ENCODE measurements at places on chromosomes 7 and 10.

GRCh38 chr7:82067628-82068264 is 297.9 kb upstream of the HGF start:
- no peak for DNase-seq

- DNase-seq = no peak
These were observed 42.9 kb upstream of the TOMM7 start for GRCh38 chr7:22865602-22865960.

GRCh38 chr7:142754681-142755575 is 5.7 kb downstream of the PRSS1 start:
- no peak for DNase-seq

GRCh38 chr10:24762966-24763623 is 39.4 kb upstream of the ARHGAP21 start:
- no peak for DNase-seq

DNA sequence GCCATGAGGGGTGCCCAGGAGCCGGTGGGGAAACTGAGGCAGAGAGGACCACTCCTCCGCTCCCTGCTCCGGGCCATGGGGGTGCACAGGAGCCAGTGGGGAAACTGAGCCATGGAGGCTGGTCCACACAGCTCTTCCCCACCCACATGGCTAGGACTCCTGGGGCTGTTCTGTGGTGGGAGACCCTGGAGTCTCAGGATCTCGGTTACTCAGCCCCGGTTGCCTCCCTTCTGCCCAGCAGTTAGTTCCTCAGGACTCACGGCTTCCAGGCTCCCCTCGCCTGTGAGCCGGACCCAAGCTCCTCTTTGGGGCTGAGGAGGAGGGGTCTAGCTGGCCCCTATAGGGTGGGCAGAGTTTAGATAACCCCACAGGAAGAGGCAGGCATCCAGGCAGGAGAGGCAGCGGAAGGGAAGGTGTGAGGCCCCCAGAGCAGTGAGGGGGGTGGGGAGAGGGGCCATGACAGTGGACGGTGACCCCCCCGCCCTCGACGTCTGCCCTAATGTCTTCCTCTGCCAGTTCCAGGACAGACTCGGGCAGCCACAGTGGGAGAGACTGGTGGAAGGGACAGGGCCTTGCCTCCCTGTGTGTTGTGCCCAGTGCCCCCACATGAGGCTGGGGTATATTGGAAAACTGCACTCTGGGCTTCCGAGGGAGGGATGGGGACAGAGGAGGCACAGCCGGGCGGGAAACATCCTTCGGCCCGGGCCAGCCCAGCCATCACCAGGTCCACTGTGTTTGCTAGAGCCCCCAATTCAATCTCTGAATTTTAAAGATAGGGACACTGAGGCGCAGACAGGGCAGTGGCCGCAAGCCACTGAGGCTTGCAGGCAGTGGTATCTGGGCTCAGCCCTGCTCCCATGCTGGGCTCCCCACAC is 4.3 kb downstream of the ELFN1 start:
- DNase-seq = no peak

DNA sequence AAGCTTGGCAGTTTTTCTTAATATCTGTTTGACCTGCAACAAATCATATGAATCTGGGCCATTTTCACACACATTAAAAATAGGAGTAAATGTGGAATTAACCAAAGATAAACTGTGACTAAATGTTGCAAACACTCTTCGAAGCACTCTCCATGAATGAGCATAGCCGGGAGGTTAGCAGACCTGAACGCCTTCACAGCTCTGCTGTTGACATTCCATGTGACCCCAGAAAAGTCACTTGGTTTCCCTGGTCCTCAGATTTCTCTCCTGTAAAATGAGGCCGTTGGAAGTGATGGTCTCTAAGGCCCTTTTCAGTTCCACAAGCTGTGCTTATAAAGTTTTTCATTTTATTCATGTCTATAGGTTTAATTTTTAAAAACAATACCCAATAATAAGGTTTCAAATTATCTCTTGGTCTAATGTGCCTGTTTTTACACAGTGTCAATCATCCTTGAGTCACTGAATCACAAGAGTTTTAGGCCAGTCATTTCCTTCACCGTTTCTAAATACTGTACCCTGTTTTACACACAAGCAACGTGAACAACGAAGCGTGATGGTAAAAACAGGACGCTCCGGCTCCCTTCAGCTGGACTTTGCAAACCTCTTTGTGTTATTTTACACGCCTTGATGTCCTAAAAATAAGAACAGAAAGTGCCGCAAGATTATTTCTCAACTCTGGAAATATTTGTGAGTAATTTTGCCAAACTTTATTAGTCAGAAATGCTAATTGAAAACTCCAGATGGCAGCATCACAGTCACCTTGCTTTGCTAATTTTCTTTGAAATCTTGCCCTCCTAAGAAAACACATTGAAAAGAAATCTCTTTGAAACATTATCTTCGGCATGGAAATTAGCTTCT is 38.6 kb upstream of the MET start:
- DNase-seq = no peak

- DNase-seq = no peak
These were observed 68.9 kb upstream of the HDAC9 start for GRCh38 chr7:18426564-18427226.

DNA sequence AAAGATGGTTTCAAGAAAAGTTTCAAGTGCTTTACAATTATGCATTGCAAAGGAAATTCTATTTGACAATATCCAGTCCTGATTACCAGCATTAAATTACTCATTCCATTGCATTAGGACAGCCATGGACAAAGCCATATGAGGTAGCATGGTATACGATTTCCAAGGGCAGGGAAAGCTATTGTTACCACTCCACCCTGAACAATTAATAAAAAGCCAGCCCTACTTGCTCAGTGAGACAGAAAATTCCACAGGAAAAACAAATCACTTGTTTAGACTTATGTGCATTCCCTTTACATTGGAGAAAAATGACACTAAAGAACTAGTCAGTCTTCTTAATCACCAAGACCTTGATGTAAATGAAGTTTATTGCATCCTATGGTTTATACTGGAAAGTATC is 5.6 kb downstream of the CD36 start:
- DNase-seq = no peak

DNA sequence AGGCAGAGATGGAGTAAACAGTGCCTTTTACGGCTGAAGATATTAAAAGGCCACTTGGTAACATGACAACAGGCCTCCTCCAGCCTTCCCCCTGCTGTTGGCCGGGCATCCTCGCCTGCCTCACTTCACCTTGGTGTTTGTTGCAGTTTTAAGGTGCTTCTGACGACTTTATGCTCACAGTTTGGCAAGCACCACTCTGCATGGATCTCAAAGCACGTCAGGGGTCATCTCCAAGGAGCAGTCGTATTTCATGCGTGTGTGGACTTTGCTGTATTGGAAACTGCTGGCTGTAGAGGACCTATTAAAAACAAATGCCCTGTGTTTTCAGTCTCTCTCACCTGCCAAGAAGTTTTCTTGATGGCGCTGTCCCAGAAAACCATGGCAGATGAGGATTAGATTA is 483.1 kb downstream of the RPS24 start:
- peak; percentile 70 for DNase-seq

DNA sequence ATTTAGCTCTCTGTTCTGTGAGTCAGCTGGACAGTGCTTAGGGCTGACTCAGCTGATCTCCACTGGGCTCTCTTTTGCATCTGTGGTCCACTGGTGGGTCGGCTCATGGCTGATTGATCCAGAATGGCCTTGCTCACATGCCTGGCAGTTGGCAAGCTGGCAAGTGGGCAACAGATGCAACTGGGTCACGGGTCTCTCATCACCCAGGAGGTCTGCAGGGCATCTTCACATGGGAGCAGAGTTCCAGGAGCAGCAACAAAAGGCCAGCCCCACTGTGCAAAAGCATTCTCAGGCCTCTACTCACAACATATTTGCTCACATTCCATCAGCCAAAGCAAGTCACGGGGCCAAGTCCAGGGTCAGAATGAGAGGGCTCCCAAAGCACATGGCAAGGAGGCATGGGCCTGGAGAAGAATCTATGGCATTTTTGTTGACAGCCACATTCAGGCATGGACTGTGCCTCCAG is 98.8 kb downstream of the OAT start:
- DNase-seq = no peak

DNA sequence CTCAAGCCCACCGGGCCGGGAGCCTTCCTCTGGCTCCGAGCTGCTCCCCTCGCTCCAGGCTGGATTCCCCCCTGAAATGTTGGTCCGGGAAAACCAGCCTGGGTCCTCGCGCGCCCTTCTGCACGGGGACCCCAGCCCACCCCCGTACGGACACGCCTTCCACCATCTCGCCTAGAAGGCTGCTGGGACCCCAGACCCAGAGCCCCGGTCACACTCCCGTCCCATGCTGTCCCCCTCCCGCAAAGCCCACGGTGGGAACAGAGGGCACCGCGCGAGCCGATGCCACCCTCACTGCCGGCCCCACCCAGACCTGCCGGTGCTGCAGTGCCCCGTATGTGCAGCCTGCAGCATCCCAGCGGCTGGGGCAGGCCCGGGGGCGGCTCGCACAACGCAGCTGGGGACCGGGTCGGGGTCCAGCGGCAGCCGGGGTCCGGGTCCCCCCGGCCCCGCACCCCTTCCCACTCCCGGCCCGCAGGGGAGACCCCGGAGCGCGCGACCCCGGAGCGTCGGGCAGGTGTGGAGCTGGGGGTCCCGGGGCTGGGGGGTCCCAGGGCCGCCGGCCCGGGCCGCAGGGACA is 871 bp downstream of the SPOCK2 start:
- no peak for DNase-seq
